Lung microvascular endothelial cell (primary cell): ENCODE measurements at places on chromosomes 6 and 20. TPM values are rescaled to one million over a fixed set of nuclear protein-coding genes. Genes with fewer than 3 reads are reported as not detected.
A peak's percentile ranks its signal among the peaks of the same experiment; 100 is the strongest.

DNA sequence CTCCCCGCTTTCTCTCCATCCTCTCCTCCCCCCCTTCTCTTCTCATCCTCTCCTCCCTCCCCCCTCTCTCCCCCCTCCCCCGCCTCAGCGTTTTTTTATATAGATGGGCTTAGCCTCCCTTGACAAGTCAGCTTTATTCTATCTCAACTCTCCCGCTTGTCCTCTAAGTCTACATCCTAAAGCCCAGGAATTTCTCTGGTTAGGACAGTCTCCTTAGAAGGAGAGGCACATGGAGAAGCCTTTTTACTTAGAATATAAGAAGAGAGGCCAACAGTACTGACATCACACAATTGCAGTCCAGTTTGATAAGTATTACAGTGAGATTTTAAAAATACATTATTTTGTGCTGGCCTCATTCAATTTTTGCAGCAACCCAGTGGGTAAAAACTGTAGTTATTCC lies 83.5 kb downstream of the LYRM2 start:
- no peak for DNase-seq

- DNase-seq = no peak
Observed at GRCh38 chr6:150269857-150270223, 99.0 kb upstream of the IYD start.

MAPK13 gene
- total RNA-seq = 3.2 and 4.1 TPM in 2 replicates

DNA sequence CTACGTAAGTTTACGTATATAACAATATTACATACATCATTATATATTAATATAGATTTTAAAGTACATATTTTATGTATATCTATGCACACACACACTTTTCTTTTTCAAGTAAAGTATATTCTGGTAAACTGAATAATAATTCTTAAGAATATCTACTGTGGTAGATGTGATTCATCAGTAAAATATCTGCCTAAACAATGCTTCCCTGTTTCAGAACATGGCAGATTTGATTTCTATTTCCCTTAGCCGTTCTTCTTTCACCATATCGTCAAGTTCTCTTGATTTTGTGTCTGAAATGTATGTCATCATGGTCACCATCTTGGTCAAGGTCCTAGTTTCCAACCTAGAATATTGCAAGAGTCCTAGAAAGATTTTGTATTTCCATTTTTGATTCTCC lies 195.6 kb downstream of the HDGFL1 start:
- DNase-seq = no peak

DNA sequence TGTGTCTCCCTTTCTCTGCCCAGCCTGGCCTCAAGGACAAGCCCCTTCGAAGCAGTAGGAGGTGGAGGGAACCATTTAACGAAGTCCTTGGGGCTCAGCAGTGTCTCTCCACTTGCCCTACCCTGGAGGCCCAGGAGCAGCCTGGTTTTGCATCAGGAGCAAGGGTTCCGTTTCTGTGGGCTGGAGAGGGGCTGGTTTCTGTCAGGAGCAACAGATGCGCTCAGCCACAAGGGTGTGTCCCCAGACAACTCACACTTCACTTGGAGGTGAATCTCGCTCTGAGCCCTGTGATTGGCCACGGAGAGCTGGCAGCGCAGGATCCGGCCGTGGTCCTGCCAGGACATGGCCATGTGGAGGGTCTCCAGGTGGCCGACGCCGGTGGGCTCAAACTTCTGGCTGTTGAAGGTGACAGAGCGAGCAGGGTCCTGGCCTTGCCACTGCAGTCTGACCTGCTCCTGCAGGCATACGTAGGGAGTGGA lies 6.9 kb downstream of the SIGLEC1 start:
- no peak for DNase-seq

DNA sequence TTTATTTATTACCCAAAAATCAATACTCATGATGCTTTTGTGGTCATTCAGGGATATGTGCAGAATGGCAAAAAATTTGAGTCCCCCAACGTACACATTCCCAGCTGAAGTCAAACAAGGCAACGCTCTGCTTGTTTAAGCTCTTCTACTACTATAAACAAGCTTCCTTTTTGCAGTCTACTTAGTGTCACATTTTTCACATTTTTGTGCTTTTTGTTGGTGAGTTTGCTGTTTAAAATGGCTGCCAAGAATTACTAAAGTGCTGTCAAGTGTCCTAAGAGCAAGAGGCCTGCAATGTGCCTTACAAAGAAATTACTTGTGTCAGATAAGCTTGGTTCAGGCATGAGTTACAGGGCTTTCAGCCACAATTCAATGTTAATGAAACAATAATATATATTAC lies 2.1 kb downstream of the WFDC8 start:
- DNase-seq = no peak

HMGCLL1 gene
- not detected in 2 replicates for total RNA-seq

DNA sequence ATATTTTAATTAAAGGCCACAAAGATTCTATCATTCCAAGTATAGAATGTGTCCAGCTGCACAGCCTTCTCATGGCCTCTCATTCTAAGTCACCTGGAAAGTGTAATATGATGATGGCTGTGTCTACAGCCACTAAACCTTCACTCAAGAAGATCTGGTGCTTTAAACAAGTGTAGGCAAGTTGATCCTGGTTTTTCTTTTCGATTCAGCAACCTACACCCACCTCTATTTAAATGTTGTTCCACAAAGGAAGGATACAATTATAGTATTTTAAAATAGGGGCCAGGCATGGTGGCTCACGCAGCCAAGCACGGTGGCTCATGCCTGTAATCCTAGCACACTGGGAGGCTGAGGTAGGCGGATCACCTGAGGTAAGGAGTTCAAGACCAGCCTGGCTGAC lies 25.5 kb upstream of the DST start:
- no peak for DNase-seq

GRCh38 chr6:75498862-75499261 lies 5.3 kb upstream of the FILIP1 start:
- DNase-seq = peak; percentile 55

DNA sequence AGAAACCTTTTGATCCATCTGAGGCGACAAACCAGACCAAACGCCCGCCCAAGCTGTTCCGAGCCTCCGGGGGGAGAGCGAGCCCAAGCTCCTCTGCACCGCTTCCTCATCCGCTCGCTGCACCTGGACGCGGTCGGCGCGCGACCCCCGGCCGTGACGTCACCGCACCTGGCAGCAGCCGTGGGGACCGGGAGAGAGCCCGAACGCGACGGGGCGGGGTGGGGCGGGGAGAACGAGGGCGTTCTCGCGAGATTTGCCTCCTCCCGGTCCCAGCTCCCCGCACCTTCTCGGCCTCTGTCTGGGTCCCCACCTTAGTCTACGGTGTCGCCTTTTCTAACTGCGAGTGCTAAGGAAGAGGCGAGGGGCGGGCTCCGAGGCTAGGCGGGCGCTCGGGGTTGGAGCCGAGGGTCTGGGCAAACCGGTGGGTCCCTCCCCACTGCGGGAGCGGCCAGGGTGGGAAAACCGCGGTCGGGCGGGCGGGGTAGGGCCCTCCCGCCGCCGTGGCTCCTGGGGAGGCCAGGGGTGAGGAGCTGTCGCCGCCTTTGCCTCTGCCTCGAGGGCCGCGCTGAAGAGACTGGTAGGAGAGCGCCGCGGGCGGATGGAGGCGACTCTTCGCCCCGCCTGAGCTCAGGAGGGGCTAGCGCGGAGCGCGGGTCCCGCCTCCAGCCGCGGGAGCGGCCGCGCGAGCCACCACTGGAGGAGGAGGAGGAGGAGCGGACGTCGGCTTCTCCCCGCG lies at the start of gene CD2AP:
CD2AP (plus strand) TSS at position 293 of the 736 bp plus-strand sequence. CDS start 456 bp downstream, outside the sequence.
- peak; percentile 90 for DNase-seq

XKR7 gene
- under 0.01 TPM in 1 of 2 replicates, not detected in the other for total RNA-seq
